ENCODE measurements at places on chromosomes 6 and 20.

DNA sequence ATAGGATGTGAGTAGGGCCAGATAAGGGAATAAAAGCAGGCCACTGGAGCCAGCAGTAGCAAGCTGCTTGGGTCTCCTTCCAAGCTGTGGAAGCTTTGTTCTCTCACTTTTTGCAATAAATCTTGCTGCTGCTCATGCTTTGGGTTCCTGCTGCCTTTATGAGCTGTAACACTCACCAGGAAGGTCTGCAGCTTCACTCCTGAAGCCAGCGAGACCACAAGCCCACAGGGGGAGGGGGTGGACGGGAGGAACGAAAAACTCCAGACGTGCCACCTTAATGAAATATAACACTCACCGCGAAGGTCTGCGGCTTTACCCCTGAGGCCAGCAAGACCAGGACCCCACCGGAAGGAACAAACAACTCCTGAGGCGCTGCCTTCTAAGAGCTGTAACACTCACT is 1324.4 kb upstream of the EYS start:
- no peak for DNase-seq

DNA sequence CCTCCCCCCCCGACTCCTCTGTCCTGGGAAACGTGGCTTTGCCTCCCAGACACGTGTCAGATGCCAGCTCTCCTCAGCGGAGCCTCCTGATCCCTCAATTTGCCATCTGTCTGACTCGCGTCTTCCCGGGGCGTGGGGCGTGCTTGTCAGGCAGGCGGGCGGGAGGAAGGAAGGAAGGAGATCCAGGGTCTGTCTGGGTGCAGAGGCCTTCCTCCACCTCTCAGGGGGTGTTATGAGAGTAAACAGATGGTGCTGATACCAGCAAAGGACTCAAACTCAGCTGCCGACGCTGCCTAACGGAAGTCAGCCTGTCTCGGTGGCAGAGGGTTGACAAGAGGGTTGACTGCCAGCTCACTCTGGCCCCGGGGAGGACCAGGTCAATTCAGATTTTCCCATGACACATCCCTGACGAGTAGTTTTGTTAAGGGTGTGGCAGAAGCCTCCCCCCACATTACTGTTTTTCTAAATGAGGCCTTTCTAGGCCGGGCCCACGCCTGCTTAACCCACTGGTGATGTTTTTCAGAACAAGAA is 17.0 kb downstream of the UQCC2 start:
- DNase-seq: peak; percentile 45

DNA sequence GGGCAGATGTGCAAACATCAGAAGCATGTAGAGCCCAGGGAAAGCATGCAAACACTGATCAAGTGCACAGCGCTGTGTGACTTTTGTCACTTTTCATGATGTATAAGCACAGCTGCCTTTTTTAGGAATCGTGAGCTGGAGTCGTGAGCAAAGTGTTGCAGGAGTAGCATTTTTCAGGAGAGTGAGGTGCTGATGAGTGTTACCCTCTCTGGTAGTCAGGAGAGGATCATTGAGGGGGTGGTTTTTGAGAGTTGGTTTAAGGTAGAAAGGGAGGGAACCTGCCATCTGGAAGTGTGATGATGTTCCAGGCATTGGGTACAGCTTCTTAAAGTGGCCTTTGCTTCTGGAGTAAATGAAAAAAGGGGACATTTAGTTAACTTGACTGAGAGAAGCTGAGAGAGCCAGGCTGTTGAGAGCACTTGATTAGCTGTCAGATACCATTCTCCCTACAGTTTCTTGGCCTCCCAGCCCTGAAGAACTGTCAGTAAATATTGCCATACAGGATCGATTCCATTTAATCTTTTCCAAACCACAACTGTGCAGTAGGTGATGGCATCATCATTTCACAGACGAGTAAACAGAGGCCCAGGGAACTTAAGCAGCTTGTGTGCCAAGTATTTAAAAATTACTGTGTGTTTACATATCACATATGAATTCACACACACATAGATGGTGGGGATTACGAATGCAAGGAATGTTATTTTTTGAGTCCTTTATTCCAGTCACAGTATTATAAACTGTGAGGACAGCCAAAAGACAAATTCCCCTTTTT is 28.9 kb downstream of the TPD52L1 start:
- no peak for DNase-seq

DNA sequence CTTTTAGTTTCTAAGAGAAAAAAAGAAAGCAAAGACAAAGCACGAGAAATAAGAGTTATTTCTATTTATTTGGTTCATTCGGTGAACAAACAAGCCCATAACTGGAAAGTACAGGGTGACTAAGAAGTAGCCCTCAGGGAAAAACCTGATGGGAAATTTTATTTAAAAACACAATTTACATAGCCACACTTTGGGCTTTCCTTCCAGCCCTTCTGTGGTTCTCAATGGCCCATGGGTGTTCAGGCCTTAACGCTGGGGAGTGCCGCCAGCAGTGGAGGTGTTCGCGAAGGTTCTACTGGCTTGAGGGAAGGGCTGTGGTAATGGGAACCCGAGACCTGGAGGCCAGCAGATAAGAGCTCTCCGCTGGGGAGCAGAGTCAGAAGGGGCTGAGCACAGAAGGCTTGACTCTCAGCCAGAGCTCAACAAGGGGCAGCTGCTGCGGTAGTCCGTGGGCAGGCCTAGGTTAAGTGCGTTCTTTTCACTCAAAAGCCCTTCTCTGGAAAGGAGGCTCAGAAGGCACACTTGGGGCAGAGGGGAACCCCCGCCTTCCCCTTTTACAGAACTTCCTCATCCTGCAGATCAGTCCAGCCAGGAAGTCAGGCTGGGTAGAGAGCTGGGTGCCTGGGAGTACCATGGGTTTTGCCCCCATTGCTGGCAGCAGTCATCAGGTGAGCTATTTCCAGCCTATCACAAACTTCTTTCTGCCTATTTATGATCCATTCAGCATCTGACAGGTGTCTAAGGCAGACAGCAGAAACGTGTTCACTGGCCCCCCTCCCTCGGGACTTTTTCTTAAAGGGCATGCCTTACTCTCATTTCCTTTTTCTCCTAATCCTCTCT is 8.8 kb upstream of the CD83 start:
- no peak for DNase-seq
